CD8-positive, alpha-beta memory T cell (primary cell): ENCODE measurements at places on chromosomes 3 and 15. TPM values are rescaled to one million over a fixed set of nuclear protein-coding genes. Genes with fewer than 3 reads are reported as not detected.

DNA sequence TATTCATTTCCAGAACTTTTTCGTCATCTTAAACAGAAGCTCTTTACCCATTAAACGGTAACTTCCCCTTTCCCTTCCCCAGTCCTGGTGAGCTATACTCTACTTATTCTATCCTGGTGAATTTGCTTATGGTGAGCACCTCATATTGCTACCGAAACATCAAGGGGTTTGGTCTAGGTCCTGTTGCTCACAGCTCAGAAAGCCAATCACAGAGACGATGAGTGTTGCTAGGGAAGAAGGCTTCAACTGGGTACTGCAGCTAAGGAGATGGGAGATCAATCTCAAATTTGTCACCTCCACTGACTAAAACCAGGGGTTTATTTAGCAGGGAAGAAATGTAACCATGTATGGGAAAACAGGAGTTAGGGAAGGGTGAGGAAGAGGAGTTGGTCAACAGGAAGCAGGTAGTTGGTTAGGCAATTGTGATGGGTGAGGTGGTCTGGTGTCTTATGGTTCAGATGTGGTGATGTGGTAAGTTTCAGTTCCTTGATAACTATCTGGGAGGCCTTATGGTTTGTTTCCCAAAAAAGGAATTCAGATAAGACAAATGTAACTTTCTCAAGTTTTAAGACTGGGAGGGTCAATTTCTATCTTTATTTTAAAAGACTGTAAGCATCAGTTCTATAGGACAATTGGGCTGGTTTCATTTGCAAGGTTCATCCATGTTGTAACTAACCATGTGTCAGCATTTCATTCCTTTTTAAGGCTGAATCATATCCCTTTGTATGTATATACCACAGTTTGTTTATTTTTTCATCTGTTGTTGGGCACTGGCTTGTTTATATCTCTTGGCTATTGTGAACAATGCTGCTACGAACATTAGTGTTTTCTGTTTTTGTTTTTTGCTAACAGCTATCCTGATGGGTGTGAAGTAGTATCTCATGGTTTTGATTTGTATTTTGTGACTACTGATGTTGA lies 24.3 kb downstream of the ARHGAP11B start:
- DNase-seq: no peak

GRCh38 chr3:134249296-134249841 lies 1.3 kb downstream of the RYK start:
- DNase-seq: no peak

- no peak for DNase-seq
Observed at GRCh38 chr3:181326637-181327223, 337.2 kb upstream of the DNAJC19 start.

DNA sequence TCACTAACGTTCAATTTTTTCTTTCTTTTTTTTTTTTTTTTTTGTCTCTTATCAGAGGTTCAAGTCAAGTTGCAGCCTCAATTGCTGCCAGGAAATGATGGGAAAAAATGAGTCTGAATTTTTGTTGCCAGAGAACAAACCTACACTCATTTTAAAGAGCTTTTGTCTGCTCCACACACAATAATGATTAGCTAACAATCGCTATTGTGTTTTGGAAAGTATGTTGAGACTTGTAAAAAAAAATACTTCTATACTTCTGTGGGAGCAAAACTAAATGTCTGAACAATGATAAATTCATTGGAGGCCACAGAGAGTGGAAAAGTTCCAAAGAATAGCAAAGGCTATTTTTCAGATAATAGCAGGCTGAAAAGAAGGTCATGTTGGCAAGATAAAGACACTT lies 176.3 kb upstream of the LMCD1 start:
- no peak for DNase-seq

DNA sequence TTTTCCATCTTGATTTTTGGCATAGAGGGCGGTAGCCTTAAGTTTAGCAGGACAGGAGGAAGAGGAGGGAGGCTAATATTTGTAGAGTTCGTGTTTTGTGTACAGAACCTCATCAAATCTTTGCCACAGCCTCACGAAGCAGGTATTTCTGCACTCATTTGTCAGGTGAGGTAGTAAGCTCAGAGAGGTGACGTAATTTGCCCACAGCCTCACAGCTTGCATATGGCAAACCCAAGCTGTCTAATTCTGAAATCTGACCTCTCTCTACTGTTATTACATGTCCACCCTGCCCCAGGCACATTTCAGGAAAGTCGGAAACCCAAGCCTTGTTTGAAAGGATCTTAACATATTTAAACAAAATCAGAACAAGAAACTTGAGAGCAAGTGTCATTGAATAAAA lies 91.1 kb upstream of the TPM1 start:
- DNase-seq: no peak

DNA sequence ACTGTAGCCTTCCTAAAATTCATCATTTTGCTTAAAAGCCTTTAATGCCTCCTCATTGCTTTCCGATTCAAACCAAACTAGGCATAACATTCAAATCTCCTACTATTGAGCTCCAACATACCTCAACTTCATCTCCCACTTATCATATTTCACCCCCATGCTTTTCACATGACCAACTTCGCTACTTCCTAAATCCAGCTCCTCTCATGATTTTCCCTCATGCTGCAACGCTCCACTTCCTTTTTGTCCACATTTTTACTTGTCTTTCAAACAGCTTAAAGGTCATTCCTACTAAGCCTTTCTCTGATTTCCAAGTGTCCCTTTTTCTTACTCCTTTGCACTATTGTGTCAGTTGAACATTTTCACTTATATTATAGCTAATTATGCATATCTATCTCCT lies 20.3 kb upstream of the ANXA2 start:
- no peak for DNase-seq

DNA sequence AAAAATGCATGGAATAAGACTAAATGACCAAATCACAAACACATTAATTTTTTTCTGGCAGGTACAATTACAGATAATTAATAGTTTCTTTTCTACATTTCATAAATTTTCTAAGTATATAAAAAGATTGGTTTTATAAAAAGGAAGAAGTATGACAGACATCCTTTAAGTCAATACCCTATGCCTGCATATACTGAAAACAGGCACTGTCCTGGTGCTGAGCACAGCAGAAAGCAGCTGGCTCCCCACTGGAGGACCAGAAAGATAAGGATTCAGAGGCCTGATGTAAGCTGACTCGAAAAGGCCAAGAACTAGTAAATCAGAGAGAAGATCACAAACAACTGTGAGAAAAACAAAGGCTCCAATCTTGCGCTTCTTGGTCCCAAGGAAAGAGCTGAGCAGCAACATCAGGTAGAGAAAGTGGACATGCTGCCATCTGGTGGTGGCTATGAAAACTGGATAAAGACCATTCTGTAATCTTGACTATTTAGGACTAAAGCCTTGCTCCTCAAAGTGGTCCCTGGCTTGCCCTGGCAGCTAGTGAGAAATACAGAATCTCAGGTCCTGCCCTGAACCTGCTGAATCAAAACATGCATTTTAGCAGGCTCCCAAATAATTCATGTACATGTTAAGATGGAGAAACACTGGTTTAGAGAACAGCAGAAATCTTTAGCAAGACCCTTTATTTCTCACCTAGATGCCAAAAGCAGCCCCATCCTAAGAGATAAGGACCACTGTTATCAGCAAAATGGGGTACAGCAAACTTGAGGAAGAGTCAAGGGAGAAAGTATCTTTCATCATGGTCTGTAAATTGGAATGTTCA lies 76.0 kb downstream of the TRANK1 start:
- peak; percentile 34 for DNase-seq

DNA sequence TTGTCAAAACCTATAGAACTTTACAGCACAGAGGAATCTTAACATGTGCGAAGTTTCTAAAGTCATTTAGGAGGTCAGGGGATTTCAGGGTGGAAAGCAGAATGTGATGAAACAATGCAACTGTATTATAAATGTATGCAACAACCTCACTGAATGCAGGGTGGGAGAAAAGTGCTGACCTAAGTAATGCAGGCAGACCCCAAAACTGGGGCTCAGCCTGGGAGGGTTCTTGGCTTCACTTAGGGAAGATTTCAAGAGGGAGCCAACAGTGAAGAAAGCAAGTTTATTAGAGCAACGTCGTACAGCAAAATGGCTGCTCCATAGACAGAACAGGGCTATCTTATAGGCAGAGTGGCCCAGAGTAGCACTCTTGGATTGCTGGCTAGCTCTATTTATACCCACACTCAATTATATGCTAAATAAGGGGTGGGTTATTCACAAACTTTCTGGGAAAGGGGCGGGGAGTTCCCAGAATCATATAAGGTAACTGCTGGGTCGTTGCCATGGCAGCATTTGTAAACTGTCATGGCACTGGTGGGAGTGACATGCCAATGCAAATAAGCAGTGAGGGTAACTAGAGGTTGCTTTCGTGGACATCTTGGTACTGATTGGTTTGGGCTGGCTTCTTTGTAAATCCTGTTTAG lies 14.2 kb upstream of the CAND2 start:
- no peak for DNase-seq

DNA sequence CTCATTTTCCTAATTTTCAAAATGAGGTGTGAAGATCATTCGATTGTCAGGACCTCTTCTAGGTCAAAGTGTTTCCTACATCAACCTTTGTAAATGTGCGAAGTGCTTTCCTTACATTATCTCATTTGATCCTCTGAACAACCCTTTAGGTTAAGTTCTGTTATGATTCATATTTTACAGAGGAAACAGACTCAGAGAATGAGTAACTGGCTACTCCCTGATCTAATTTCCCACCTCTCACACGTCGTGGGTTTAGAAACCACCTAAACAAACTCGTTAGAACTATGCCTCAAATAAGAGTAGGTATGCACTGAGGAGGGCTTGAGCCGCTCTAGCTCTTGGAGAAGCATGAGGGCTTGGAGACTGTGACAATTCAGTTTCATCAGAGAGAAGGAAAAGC lies 148.6 kb downstream of the CD47 start:
- no peak for DNase-seq

DNA sequence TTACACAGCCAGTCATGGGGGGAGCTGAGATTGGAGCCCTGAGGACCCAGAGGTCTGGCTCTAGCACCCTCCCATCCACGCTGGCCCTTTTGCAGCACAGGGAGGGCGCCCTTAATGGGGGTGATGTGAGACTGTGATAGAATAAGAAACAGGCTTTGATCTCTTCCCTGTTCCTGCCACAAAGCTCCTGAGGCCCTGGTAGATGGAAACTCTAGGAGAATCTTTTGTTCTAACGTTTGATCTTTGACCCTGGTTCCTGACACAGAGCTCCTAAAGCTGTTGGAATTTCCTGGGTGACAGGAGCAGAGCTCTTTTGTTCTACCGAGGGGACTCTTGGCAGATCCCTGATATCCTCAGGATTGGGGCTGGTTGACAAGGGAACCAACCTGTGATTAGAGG lies 1.2 kb upstream of the UROC1 start:
- no peak for DNase-seq

DNA sequence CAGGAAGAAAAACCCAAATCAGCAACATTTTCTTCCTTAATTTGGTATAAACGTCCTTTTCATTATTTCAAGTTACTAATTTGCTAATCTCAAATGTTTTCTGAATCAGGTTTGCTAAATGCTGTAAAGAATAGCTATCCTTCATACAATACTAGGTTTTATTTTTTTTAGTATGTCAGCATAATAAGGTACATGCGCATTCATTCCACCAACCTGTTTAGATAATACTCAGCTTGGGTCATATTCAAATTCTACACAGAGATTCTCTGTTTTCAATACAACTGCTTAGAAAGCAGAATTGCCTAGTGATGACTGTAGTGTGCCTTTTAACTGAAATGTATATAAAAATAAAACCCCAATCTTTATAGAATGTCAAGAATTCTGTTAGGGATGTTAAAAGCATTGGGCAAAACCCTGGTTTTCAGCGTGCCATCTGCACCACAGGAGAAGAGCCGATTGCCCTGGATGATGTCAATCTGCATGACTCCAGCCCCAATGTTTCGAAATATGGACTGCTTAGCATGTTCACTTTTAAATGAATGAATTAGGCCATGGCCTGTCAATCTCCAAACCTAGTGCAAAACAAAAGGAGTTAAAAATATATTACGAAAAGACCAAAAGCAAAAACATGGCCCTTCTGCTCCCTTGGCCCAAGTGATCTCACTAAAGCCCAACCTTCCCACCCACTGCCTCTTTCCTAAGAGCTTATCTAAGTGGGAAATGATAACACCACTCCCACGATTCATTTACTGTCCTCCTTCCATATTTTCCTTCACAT lies 107.4 kb downstream of the GLDN start:
- DNase-seq: no peak

GRCh38 chr3:35484929-35485530 lies 154.3 kb upstream of the ARPP21 start:
- DNase-seq: no peak

- no peak for DNase-seq
Observed at GRCh38 chr3:120743556-120744195, 1.1 kb downstream of the GTF2E1 start.

DNA sequence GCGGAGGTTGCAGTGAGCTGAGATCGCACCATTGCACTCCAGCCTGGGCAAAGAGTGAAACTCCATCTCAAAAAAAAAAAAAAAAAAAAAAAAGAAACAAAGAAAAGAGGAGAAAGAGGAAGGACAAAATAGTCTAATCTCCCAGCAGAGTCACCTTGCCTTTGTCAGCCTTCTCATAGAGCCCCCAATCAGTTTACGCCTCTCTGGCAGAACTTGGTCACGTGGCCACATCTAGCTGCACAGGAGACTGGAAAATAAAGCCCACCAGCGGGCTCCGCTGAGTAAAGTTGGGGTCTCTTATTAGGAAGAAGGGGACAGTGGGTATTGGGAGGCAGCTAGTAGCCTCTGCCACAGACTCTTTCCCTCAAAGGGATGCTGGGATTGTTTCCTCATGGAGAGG lies 41.9 kb downstream of the USP13 start:
- DNase-seq: no peak

GRCh38 chr3:8970971-8971589 lies 7.8 kb upstream of the RAD18 start:
- DNase-seq: peak; percentile 65

DNA sequence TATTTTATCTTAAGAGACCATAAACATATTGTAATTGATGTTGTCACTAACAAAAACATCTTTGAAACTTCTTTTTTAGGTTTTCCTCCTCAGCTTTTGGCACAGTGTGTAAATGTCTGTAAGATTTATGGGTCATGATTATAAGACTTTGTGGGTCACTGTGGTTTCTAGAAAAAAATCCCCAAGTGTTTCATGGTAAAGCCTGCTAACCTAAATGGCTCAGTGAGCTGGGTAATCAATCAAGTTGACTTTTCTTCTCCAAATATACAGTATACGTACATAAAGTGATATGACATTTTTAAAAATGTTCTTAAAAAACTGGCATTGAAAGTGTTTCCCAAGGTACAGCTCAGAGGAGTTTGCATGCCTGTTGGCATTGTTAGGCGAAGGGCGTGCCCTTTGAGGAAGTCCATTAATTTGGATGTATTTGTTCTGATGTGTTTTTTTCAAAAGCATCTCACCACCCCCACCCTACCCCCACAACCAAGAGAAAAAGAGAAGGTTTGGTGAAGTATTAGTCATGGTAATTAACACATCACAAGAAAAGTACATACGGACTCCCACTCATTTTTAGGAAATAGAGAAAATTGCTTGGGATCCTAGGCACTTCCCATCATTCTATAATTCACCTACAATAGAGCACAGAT lies 385.4 kb upstream of the LRRC3B start:
- DNase-seq: no peak

GABRB3 gene
- total RNA-seq: not detected

STX19 gene
- total RNA-seq: not detected
